Activated T-helper 2 cell treated with anti-CD3 and anti-CD28 coated beads, Interferon-gamma antibody, Interleukin-2, Interleukin-4, amounts not matched to agents 10 μg/mL and 5 μg/mL and 100 μg/mL, durations not matched to agents 14 hours and 24 hours and 36 hours (primary cell): ENCODE measurements at places on chromosomes 4 and X. TPM values are rescaled to one million over a fixed set of nuclear protein-coding genes. Genes with fewer than 3 reads are reported as not detected.

The F9 gene
- not detected in 2 replicates for total RNA-seq

The IL3RA gene
- 6.8 and 7.4 TPM in 2 replicates for total RNA-seq

The LGI2 gene
- not detected in 2 replicates for total RNA-seq

The GNRHR gene
- not detected in 2 replicates for total RNA-seq

DNA sequence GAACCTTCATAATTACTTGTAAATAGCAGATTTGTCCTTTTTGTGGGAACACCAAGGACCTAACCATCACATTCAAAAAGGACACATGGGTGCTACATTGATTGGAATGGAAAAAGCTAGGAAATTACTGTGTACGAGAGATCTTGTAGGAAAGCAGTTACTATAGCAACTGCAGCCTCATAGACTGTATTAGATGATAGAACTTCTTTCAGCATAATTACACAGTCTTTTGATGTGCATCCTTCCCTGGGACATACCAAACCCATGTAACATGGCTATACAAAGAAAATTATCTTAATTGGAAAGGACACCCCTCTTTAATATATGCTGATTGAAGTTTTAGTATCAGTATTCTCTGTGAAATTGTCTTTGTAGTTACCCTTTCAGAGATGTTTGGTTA, 130.7 kb upstream of the CTSO start:
- DNase-seq: no peak

- DNase-seq: no peak
These were observed 1991.1 kb downstream of the ARAP2 start for GRCh38 chr4:34253239-34253638.

- no peak for DNase-seq
These were observed 26.2 kb downstream of the TEC start for GRCh38 chr4:48243429-48243828.

DNA sequence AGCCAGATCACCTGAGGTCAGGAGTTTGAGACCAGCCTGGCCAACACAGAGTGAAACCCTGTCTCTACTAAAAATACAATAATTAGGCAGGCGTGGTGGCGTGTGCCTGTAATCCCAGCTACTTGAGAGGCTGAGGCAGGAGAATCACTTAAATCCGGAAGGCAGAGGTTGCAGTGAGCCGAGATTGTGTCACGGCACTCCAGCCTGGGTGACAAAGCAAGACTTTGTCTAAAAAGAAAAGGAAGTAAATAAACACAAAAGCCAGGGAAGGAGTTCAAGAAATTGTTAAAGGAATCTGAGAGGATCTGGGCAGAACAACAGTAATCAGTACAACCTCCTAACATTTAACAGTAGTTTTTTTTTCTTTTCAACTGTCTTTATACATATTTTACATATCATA, 48.7 kb upstream of the ARHGEF6 start:
- DNase-seq: no peak
